ENCODE measurements at places on chromosomes 16 and 17. TPM values are rescaled to one million over a fixed set of nuclear protein-coding genes. Genes with fewer than 3 reads are reported as not detected.

Gene KRTAP16-1
- not detected for polyA plus RNA-seq

GRCh38 chr17:12631076-12631475 is 34.6 kb upstream of the MYOCD start:
- peaks cover 8% of the 10 kb centered on the region for H3K4me1 ChIP-seq
- no peaks in the 10 kb centered on the region for H3K36me3 ChIP-seq
- H3K27ac ChIP-seq: no peak overlapping the region
- no peaks in the 10 kb centered on the region for H3K27me3 ChIP-seq

DNA sequence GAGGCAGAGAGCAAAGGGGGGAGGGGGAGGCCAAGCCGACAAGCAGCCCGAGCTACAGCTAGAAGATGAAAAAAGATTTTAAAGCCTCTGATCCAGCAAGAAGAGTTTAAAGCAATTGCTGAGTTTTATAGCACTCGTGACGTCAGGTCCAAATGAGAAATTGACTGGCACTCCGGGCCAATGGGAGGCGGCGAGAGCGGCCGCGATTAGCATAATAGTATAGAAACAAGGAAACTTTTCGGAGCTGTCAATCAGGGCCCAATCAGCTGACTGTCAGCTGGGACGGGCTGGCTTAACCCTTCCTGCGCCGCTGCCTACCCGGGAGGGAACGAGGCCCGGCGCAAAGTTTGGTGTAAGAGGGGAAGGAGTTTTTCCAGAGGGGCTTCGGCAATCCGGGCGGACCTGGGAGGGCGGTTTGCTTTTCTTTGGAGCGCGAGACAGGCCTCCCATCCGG is at the start of gene MAF:
MAF (minus strand) TSS at position 100 of the 454 bp plus-strand sequence. CDS start 835 bp downstream, outside the sequence.
- peaks cover 19% of the 10 kb centered on the region for H3K27me3 ChIP-seq
- peak; percentile 24 for DNase-seq
- no peaks in the 10 kb centered on the region for H3K4me1 ChIP-seq
- H3K27ac ChIP-seq: no peak within 1 kb of the TSS
- H3K36me3 ChIP-seq: no peaks in the 10 kb centered on the region

DNA sequence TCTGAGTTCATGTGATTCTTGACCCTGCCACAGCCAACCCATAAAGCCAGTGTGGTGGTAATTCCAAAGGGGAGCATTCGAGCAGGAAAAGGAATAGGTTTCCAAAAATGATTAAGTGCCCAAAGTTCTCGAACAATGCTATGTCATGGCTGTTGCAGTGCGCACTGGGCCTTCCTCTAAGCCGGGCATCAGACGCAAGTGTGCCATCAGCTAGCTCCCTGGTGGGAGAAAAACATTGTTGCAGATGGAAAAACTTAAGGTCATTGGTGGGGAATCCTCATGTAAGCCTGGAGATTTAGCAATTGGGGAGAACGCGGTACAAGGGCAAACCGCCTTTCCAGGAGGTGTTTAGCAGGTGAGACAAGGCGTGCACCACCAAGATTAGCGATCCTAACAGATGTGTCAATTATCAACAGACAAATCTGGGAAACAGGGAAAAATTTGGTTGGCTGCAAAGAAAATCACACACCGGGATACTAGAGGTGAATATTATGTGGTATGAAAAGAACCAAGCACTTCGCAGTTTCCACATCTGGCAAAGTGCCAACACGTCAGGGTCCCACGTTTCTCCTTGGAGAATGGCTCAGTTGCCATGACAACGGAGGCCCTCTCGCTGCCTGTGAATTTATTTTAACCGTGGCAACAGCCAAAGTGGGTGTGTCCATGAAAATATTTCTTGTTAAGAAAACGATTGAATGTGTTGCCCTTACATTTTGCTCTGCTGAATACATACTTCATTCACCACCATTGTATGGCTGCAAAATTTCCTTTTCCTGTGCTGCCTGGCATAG is 118.5 kb upstream of the CACNG5 start:
- peaks cover 9% of the 10 kb centered on the region for H3K36me3 ChIP-seq
- no peaks in the 10 kb centered on the region for H3K27me3 ChIP-seq
- peak; percentile 21 for DNase-seq
- H3K4me1 ChIP-seq: no peaks in the 10 kb centered on the region

DNA sequence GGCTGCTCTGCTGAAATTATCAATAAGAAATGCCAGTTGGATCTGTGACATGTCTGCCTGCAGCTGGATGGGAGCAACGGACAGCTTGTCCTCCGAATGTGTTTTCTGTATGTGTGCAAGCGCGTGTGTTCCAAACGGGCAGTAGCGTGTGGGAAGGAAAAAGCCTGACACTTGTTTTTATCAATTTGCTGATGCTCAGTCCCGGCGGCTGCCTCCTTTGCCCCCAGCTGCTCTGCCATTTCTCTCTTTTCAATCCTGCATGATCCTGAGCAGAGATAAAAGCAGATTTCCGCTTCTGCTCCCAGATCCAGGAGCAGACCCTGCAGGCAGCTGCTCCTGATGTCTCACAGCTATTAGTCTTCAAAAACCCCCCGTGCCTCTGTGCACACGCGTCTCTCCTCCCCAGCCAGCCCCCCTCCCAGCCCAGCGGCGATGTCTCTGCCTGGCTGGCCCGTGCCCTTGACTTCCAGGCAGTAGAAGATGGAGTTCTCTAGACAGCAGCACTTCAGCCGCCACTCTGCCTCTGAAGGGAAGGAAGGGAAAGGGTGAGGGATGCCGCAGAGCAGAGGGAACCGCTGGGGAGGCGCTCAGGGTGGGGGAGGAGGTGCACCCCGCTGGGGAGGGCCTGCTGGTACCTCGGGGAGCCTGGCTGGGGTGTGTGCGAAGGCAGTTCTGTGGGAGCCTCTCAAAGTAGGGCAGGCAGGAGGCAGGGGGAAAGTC is 4.1 kb downstream of the PRCD start:
- no peak overlapping the region for H3K4me3 ChIP-seq
- peaks cover 22% of the 10 kb centered on the region for H3K4me1 ChIP-seq
- H3K27ac ChIP-seq: no peak overlapping the region

GRCh38 chr17:37098910-37099664 is 150.3 kb downstream of the AATF start:
- no peak overlapping the region for H3K27ac ChIP-seq
- no peak overlapping the region for H3K4me3 ChIP-seq
- peak; percentile 57 for DNase-seq
- H3K36me3 ChIP-seq: peaks cover 34% of the 10 kb centered on the region
- H3K27me3 ChIP-seq: no peaks in the 10 kb centered on the region
- H3K4me1 ChIP-seq: peaks cover 2% of the 10 kb centered on the region

Gene RNF157
- polyA plus RNA-seq: 1.3 TPM

DNA sequence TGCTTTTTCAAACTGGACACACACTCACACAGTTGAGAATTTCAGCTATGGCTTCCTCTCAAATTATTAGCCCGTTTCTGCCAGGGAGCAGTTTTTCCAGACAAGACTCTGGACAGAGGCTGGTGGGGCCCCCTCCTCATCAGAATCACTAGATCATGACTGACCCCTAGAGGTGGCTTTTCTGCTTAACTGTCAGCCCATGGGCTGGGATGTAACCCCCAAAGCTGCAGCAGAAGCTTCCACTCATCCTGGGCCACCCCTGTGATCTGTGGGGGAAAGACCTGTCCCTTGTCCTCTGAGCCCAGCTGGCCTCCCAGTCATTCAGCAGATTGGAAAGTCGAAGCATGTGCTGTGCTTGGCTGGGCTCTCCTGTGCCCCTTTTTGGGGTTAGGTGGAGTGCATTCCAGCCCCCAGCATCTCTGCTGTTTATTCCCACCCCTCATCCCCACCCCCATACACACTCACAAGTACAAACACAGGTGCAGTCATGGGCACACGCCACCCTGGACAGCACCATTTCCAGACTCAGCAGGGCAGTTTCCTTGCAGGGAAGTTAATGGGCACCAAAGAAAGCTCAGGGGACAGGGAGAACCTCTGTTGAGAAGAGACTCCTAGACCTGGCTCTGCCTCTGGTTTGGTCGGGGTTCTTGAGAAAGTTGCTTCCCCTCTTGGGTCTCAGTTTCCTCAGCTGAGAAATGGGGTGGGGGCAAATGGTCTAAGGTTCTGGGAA is 77.6 kb upstream of the RBL2 start:
- H3K36me3 ChIP-seq: no peaks in the 10 kb centered on the region
- DNase-seq: no peak
- H3K4me3 ChIP-seq: no peak overlapping the region
- H3K27ac ChIP-seq: no peak overlapping the region
- no peaks in the 10 kb centered on the region for H3K4me1 ChIP-seq

DNA sequence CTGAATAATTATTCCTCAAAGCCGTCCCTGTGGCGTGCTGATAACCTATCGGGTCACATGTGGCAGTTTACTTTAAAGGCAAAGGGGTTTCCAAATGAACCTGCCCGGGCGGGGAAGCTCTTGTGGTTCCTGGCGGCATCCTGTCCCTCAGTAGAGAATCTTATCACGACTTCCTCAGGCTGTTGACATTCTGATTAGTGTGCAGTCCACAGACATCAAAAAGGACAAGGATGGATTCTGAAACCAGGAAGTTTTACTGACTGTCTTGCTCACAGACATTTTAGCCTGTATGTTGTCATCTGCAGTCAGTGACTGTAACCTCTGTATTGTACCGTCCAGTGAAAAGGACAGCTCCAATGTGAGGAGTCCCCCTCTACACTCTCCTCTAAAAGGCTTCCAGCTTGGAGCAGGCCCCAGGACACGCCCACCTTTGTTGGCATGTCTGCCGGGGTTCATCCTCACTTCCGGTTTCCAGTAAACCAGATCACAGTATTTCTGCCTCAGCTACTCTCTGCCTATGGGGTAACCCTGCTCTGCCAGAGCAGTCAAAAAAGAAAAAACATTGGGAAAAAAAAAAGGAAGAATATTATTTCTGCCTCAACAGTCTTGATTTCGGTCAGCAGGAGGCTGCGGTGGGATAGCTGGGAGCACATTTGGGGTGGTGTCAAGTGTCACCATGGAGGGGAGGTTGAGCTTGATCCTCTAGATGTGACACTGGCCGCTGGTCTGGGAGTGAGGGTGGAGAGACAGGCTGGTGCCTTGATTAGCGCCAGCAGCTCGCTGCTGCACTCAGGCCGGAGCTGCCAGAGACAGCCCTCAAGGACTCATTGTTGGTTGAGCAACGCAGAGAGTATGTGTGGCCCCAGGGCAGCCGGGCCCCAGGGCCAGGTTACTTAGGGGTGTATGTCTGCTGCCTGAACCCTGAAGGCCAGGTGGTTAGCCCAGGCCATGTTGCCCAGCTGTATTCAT is 89.0 kb upstream of the DNAH17 start:
- no peak overlapping the region for H3K4me3 ChIP-seq
- DNase-seq: no peak
- peaks cover 2% of the 10 kb centered on the region for H3K4me1 ChIP-seq
- H3K27ac ChIP-seq: no peak overlapping the region
- peaks cover 3% of the 10 kb centered on the region for H3K27me3 ChIP-seq
- H3K36me3 ChIP-seq: no peaks in the 10 kb centered on the region

- H3K27me3 ChIP-seq: peaks cover 9% of the 10 kb centered on the region
- no peak overlapping the region for H3K4me3 ChIP-seq
- no peak for DNase-seq
Observed at GRCh38 chr17:36742267-36743000, 141.1 kb downstream of the MRM1 start.

DNA sequence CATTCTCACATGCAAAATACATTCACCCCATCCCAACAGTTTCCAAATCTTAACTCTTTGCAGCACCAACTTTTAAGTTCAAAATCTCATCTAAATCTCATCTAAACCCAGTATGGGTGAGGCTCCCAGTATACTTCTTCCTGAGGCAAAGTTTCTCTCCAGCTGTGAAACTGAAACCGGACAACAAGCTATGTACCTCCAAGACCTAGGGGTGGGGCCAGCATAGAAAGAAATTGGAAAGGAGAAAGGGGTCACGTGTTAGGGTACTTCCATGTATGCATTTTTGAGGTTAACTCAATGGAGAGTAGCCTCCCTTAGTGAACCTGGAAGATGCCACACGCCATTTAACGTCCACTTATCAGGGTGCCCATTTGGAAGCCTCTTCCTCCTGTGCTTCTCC is 23.9 kb upstream of the LRRC75A start:
- peaks cover 2% of the 10 kb centered on the region for H3K27me3 ChIP-seq
- H3K36me3 ChIP-seq: no peaks in the 10 kb centered on the region
- H3K4me1 ChIP-seq: peaks cover 2% of the 10 kb centered on the region
- H3K27ac ChIP-seq: no peak overlapping the region
- DNase-seq: no peak

DNA sequence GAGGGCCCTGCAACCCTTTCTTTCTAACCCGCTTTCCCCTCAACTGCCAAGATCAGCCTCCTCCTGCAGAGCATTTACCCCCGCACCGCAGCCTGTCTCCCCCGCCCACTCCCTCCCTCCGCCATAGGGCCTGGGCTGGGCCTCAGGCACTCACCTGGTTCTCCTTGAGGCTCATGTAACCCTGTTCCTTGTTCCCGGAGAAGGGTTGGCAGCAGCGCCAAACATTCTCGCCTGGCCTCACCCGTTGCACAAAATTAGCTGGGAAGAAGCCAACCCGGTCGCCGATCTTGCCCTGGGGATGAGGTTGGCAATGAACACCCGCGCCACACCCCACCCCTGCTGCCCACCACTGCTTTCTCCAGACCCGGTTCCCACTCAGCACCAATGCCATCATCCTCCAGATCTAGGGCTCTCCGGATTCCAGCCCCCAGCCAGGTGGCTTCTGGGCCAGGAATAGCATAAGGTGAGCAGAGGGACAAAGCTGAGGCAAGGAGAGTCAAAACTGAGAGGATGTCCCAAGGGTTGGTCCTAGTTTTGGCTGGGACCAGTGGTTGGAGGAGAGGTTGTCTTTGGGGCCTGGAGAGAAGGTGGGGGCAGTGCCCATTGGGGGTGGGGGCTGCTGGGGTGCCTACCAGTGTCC is 12.8 kb downstream of the STAC2 start:
- H3K4me1 ChIP-seq: peaks cover 16% of the 10 kb centered on the region
- H3K27me3 ChIP-seq: peaks cover 26% of the 10 kb centered on the region
- no peak for DNase-seq
- no peaks in the 10 kb centered on the region for H3K36me3 ChIP-seq
- no peak overlapping the region for H3K4me3 ChIP-seq

Gene SPN
- polyA plus RNA-seq: not detected

Gene FLYWCH2
- 66.3 TPM for polyA plus RNA-seq
